IPS-NIHi11 (cell line): ENCODE measurements at places on chromosomes 5 and 9.

- peak; percentile 43 for DNase-seq
Observed at GRCh38 chr5:114789773-114790402, 379.8 kb downstream of the TRIM36 start.

- DNase-seq, result no peak
Observed at GRCh38 chr9:81717747-81718077, 28.4 kb upstream of the TLE1 start.

DNA sequence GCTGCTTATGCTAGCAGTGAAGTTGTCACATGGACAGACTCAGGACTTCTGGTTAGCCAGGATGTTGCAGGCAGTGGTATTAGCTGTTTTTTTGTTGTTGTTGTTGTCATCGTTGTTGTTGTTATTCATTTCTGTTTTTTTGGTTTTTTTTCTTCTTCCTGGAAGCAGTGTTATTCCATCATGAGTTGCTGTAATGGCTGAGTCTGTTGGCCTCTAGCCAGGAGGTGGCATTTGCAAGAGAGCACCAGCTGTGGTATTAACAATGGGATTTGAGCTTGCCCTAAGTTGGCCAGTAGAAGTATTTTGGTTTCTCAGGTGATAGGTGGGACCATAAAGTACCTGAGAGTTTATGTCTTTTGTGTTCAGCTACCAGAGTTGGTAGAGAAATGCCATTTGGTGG, 561.1 kb downstream of the KCTD16 start:
- DNase-seq, result no peak

DNA sequence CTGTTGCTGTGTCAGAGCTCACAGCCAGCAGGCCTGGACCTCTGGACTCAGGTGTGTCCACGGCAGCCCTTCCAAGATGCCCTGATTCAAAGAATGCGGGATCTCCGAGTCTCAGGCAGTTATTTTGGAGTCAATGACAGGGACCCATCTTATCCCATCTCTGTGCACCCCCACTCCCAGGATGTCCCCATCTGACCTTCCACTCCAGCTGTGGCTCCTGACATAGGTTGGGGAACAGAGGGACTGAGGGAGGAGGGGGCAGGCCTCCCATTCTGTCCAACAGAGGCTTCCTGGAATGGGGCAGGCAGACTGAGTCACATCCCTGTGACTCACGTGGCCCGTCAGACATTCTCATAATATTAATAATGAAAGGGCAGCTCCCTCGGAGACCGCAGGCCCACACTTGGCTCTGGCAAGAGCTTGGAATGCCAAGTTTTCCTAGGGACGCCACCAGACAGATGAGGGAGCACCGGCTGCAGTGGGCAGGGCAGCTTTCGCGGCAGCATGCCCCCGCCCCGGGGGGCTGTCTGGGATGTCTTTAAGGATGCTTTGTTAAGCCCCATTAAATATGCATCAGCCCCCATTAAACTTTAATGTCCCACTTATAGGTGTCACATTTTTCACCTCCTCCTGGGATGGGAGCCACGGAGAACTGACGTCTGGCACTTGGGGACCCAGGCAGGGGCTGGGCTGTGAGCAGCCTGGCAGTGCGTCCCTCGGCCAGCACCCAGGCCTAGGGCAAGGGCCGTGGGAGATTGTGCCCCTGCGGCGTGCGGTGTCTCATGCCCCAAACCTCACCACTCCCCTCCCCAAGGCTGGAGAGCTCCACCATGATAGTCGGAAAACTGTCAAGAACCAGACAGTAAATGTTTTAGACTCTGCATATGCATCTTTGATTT, 23.6 kb upstream of the FIBCD1 start:
- peak; percentile 65 for DNase-seq

DNA sequence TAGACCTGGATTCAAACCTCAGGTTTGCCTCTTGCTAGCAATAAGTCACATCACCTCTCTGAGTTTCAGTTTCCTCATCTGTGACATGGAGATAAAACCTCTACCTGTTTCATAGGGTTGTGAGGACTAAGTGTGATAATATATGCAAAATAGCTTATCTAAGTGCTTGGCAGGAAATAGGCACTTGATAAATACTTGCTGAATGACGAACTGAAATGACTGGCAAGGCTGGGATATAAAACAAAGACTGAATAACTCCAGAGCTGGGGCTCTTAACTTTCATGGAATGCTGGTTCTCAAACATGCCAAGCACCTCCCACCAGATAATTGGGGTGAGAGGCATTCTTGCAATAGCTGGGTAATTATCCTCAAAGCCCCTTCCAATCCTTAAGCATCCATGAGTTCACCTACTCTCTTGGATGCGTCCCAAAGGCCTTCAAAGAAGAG, 87.6 kb downstream of the ADRB2 start:
- DNase-seq, result peak; percentile 33

GRCh38 chr9:133141833-133142595, 21.0 kb upstream of the RALGDS start:
- no peak for DNase-seq

- DNase-seq, result no peak
Observed at GRCh38 chr5:180499684-180500083, 5.5 kb downstream of the CNOT6 start.

DNA sequence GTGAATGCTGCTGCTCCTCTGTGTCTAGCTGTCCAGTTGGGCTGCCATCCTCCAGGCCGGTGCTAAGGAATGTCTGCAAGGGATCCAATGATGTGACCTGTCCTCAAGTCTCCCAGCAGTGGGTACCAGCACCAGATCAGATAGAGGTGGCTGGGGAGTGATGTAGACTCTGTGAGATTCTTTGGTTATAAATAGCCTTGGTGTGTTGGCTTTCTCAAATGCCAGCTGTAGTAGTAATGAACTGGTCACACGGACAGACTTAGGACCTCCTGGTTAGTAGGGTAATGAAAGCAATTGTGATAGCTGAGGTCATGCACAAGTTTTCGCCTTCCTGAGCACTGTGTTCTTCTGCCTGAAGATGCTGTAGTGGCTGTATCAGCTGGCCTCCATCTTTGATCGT, 29.9 kb upstream of the RANBP6 start:
- no peak for DNase-seq

- DNase-seq, result no peak
Observed at GRCh38 chr9:76667521-76667957, 96.7 kb upstream of the PCA3 start.

- DNase-seq, result peak; percentile 71
Observed at GRCh38 chr9:91758491-91758981, 191.5 kb downstream of the ROR2 start.

- no peak for DNase-seq
Observed at GRCh38 chr5:104541141-104541785, 978.7 kb upstream of the NUDT12 start.

GRCh38 chr9:111711548-111711947, 50.1 kb downstream of the GNG10 start:
- no peak for DNase-seq

GRCh38 chr9:26508897-26509296, 383.7 kb downstream of the CAAP1 start:
- no peak for DNase-seq

- no peak for DNase-seq
Observed at GRCh38 chr5:30605693-30606268, 587.7 kb upstream of the CDH6 start.

- no peak for DNase-seq
Observed at GRCh38 chr5:3364941-3365340, 230.7 kb upstream of the IRX1 start.

- DNase-seq, result no peak
Observed at GRCh38 chr5:66015196-66015960, 89.0 kb downstream of the ERBIN start.

DNA sequence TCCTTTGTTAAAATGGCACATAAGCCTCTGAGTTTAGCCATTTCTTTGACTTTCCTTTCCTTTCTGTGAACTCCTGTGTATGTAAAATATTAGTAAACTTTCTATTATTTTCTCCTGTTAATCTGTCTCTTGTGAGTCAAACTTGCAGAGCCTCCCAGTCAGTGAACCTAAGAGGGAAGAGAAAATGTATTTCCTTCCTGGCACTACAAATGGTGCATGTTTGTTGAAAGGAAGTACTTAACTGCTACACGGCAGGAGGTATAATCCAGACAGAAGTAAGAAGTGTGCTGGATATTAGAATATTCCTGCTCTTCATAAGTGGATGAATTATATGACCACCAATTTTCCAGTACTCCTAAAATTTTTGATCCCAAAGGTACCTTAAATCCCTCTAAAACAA, 23.0 kb downstream of the CTSL start:
- DNase-seq, result no peak

GRCh38 chr9:87112656-87113055, 165.3 kb upstream of the GAS1 start:
- DNase-seq, result no peak

GRCh38 chr5:15821506-15821905, 321.5 kb downstream of the FBXL7 start:
- DNase-seq, result no peak

- DNase-seq, result no peak
Observed at GRCh38 chr5:137315534-137316345, 183.4 kb downstream of the SPOCK1 start.

DNA sequence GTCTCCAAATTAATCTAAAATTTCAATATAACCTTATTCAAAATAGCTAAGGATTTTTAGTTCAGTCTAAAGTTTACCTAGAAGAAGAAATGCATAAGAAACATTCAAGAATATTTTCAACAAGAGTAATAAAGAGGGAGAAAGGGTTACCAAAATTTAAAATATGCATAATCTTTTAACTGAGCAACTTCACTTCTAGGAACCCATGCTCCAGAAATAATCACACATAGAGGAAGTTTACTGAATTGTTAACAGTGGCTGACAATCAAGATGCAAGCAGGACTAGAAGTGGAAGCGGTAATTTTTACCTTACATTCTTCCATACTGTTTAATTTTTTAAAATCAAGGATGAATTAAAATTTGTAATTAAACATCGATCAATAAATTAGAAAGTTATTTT, 1.9 kb downstream of the PJA2 start:
- DNase-seq, result no peak

GRCh38 chr5:34676416-34676815, 20.3 kb downstream of the RAI14 start:
- no peak for DNase-seq

DNA sequence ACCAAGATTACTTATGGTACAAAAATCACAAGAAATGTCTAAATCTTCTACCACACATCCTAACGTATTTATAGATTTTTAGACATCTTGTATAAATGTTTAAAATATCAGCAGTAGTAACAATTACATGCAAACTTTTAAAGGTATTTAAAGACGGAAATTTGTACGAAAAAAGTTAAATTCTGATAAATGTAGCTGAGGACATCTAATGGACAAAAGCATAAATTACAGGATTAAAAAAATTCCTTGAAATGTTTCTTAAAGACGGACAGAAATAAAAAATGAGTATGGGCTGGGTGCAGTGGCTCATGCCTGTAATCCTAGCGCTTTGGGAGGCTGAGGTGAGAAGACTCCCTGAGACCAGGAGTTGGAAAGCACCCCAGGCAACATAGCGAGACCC, 15.8 kb downstream of the ERCC8 start:
- DNase-seq, result no peak

DNA sequence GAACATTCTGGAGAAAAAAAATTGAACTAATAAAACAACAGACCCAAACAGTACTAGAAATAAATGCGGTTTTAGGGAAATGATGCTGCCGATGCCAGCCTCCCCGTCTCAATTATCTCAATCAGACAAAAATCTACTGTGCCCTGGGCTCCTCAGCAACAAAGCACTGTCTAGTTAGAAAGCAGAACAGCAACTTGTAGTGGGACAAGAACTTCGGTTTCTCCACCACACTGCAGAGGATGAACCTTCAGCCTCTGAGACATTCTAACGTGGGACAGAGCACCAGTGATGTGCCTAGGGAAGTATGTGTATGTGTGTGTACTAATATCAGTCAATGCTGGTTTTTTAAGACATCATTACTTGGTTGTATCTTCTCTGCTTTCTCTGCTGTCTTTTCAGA, 11.1 kb upstream of the CAST start:
- DNase-seq, result no peak

GRCh38 chr5:33984671-33985124, at the start of gene SLC45A2:
Gene SLC45A2 (minus strand): TSS chr5:33984693. CDS start chr5:33984583, 110 bp downstream.
- DNase-seq, result no peak

DNA sequence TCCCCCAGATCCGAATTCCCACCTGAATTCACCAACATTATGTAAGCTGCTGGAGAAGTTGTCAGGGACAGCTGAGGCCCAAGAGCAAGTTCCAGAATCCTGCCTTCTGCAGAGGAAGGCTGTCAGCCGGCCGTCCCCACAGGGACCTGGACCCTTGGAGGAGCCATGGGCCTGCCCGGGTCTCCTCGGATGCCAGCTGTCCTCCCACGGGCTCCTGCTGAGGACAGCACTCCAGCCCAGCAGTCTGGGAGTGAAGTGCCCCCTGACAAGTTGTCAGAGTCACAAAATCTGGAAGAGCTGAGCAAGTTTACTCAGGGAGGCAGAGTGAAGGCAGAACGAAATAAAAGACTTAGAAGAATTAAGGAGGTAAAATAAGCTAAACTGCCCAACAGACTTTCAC, 192.5 kb upstream of the DAPK1 start:
- DNase-seq, result no peak

GRCh38 chr5:109005297-109006009, 257.8 kb downstream of the FER start:
- DNase-seq, result no peak

DNA sequence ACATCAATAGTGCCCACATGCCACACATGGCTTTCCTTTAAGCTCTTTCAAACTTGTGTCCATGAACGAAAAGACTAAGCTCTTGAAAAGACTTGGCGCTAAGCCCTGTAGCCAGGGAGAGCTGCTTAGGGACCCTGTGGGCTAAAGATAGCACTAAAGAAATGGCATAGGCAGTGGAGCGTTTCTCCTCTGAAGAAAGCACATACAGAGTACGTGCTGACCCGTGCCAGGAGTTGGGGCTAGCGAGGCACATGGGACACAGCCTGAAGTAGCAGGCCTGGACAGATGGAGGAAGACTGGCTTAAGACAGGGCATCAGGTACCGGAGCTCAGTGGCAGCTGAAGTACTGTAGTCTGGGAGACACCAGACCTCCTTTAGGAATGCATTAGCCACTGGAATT, 39.7 kb downstream of the ADGRV1 start:
- DNase-seq, result no peak

DNA sequence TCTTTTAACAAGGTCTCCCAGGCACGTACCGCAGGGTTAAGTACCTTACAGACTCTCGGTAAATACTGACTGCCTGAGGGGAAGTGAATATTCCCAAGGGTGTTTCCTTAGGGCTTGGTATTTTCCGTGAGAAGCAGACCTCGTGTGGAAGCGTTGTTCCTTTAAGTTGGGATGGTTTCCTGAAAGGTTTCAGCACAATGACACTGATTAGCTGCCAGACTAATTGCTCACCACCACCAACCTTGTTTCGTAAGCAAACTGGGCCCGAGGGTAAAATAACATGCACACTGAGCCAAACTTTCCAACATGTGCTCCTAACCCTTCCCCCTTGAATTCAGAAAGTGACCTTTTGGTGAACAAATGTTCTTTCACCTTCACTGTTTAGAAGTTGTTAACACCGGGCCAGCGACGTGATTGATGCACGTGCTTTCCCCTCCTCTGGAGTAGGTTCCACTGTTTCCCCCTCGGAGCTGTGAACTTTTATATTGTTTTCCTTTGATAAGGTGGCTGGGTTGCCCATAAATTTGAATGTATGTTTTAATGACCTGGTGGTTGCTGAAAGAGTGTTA, 128.1 kb upstream of the RPS23 start:
- DNase-seq, result no peak

GRCh38 chr5:530001-530955, 6.0 kb upstream of the SLC9A3 start:
- DNase-seq, result no peak

GRCh38 chr5:178630475-178630930, 3.7 kb upstream of the CLK4 start:
- DNase-seq, result no peak

GRCh38 chr5:33810491-33811120, 81.2 kb downstream of the ADAMTS12 start:
- no peak for DNase-seq

- DNase-seq, result no peak
Observed at GRCh38 chr9:116262448-116262847, 108.9 kb downstream of the PAPPA start.
